ENCODE measurements at places on chromosomes 16 and 17.

GRCh38 chr16:81469710-81470535 is 25.3 kb downstream of the CMIP start:
- DNase-seq = no peak

- DNase-seq = no peak
Observed at GRCh38 chr17:78173097-78173715, 4.8 kb downstream of the SYNGR2 start.

- DNase-seq = no peak
Observed at GRCh38 chr17:73613271-73614233, 30.7 kb downstream of the SDK2 start.

DNA sequence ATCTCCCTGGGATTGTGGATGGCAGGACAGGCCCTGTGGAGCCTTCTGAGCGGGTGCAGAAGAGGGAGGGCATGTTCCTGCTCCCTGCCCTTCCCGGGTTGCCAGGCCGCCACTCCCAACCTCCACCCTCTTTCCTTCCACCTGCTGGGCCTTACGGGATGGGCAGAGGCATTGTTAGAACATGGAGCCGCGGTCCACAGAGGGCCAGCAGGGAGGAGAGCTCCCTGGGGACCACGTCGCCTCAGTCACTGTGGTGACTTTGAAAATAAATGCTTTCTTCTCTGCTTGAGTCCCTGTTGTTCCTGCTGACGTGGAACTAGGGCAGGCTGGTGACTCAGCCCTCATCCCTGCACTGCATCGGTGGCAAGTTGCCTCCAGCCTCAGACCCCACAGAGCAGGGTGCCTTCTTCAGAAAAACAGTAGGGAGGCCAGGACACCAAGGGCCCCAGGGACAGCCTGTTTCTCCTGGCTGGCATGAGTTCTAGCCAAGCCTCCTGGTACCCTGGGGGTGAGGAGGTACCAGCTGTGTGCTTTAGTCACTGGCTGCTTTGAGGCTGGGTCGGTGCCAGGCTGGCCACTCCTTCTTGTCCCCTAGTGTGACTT is 224.9 kb downstream of the SEC14L1 start:
- DNase-seq = no peak

DNA sequence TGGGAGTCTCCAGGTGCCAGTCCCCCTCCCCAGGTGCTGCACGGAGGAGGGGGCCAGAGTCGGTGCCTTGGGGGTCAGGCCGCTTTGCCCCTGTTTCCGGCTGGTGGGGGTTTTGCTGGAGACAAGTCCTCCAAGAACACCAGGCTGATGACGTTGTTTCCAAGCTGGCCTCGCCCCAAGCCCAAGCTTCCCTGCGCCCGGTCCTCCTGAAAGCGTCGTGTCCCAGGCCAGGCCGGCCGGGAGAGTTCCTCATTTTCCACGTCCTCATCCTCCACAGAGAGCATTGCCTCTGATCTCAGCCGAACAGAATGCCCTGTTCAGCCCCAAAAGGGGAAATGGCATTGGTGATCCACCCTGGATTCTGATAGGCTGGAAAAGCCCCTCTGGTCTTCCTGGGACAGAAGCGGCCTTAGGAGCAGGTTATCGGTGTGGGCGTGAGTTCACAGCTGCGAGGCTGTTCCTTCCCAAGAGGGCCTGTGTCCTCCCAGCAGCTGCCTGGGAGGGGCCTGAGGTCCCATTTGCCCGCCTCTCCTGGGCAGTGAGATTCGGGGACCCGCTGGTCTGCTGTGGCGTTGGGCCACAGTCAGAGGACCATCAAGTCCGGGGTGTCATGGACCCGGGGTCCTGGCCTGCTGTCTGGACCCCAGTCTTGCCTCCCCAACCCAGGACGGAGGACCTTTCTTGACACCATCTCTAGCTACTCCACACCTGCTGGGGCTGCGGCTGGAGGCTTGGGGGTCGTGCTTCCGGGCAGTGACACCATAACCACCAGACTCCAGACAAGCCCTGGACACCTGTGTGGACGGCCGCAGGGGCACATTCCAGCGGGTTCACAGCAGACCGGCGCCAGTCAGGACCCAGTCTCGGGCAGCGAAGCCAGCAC is 7.1 kb downstream of the SOX8 start:
- DNase-seq = no peak

DNA sequence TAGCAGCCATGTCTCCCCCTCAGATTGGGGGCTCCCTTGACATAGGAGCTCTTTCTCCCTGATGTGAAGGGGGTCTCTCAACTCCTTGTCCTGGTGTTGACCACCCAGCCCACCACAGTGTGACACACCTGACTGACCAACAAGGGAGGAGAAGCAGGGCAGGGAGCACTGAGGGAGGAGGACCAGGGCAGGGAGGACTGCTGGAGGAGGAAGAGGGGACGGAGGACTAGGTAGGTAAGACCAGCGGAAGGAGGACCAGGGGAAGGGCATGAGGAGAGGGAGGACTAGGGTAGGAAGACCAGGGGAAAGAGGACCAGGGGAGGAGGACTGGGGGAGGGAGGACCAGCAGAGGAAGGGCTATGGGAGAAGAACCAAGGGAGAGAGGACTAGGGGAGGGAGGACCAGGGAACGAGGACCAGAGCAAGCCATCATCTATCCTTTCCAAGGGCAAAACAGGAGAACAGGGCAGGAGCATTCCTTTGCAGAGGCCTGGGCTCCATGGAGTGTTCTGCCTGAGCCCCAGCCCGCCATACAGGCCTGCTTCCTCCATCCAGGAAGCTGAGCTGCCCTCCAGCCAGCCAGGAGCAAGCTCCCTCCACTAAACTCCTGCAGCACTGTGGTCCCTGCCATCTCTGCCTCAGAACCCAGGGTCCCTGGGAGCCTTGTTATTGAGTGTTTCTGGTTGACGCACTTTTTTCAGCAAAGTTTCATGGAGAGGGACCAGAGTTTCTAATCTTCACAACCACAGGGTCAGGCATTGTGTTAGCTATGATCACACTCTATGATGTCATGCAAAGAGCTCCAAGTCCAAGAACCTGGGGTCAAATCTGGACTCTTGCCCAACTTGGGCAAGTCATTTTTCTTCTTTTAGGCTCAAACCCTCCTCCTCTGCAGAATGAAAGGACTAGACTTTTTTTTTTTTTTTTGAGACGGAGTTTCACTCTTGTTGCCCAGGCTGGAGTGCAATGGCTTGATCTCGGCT is 15.4 kb upstream of the KRT17 start:
- DNase-seq = no peak

DNA sequence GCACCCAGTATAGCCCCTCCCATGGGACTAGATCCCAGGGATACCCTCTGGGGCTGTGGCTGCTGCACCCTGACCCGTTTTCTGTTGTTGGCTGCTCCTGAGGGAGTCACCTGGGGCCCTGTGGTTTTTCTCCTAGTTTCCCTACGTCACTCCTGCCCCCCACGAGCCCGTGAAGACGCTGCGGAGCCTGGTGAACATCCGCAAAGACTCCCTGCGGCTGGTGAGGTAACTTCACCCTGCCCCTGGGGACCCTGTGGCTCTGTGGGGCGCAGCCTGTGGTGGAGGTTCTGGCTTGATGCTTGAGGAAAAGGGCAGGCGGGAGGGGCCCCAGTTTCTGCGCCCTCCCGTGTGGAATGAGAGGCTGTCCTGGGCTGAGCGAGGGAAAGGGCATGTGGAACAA is 27.2 kb downstream of the MGRN1 start:
- DNase-seq = no peak

- DNase-seq = no peak
Observed at GRCh38 chr17:81238490-81238814, 403 bp downstream of the TEPSIN start.

GRCh38 chr16:70678121-70678897 is 7.5 kb downstream of the MTSS2 start:
- DNase-seq = no peak

DNA sequence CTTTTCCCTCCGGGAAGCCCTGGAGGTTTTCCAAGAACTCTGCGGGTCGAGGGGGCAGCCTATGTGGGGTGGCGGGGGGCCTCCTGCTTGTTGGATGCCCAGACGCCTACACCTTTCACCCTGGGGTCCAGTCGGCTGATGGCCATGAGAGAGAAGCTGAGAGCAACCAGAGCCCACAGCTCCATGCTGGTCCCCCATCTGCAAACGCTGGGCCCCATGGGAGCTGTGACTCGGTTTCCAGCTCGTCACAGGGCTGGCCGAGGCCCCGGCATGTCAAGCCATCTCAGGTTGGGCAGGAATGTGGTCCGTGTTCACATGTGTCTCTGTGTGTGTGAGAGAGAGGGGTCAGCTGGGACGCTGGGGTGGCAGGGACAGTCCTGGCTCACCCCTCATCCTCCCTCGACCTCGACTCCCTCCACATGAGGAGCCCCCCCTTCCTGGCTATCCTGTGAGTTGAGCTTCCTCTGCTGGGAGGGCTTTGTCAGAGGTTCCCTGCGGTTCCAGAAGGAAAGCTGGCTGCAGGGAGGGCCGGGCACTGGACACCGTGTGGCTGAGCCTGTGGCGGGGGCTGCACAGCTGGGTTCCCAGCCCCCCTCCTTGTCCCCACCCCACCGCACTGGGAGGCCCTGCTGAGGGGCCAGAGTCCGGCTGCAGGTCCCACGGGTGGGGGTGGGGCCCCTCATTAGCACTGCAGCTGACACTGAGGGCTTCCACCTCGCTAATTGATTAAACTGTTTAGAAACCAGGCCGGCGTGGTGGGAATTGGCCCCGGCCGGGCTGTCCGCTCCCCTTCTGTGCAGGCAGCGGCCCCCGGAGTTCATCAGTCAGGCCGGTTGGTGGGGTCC is 19.1 kb downstream of the METRNL start:
- DNase-seq = no peak

GRCh38 chr16:82917886-82918595 is 291.3 kb downstream of the CDH13 start:
- DNase-seq = no peak

DNA sequence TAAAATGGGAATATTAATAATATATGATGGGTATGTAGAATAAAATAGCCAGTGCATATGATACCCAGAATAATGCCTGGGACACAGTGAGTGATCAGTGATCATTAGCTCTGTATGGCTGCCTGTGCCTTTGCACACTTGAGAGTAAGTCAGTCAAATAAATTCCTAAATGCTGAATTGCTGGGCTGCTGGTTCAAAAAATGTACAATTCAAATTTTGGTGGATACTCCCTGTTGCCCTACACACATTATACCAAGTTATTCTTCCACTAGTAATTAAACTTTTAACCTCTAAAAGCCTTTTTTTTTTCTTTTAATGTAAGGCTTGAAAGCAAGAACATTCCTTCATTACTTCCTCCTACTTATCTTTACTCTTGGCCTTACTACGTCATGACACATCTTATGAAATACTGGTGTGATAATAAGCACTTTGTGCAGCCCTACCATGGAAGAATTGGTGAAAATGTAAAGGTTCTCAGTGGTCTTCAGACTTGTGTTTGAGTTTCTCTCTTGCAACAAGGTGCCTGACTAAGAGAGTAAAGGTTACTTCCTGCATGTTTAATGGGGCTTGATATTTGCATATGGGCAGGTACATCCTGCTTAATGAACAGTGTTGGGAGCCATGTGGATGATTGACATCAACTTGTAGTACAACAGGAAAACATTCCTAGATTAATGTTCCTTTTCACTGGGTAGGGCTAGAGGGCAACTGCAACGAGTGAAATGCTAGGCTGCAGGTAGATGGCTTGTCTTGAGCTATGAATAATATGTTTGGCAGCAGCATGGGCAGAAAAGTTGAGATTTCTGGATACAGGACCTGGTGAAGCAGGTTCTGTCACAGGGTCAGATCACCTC is 84.3 kb downstream of the PRKCA start:
- no peak for DNase-seq

DNA sequence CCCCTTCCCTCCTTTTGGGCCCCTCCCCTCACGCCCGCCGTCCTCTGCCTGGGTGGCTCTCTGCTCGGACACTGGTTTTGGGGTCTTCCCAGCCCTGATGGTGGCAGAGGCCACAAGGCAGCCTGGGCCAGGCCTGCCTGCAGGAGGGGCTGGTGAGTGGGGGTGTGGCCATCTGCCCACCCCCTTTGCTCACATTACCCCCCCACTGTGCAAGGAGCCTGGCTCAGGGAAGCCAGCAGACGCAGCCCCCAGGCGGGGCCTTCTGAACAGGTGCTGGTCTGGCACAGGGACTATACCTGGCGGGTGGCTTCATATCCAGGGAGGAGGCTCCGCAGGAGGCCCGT is 10.7 kb upstream of the ZFPM1 start:
- DNase-seq = no peak

DNA sequence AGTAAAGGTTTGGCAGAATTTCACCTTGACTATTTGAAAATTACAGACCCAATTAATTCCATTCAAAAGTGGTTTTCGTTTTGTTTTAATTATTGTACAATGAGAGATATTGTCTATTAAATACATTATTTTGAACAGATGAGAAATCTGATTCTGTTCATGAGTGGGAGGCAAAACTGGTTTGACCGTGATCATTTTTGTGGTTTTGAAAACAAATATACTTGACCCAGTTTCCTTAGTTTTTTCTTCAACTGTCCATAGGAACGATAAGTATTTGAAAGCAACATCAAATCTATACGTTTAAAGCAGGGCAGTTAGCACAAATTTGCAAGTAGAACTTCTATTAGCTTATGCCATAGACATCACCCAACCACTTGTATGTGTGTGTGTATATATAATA is 72.6 kb downstream of the CDK12 start:
- no peak for DNase-seq

- DNase-seq = no peak
Observed at GRCh38 chr17:65360961-65361552, 200.4 kb downstream of the AXIN2 start.

GRCh38 chr16:73448970-73449369 is 401.0 kb upstream of the ZFHX3 start:
- no peak for DNase-seq

All from stimulated activated CD4-positive, alpha-beta T cell treated with anti-CD3 and anti-CD28 coated beads, Interleukin-1b, Interleukin-23, amount 100 ng/mL, for 1 hour (primary cell).